Right hindlimb (tissue), 1 donor: ENCODE measurements at places on chromosomes 3 and 15.

DNA sequence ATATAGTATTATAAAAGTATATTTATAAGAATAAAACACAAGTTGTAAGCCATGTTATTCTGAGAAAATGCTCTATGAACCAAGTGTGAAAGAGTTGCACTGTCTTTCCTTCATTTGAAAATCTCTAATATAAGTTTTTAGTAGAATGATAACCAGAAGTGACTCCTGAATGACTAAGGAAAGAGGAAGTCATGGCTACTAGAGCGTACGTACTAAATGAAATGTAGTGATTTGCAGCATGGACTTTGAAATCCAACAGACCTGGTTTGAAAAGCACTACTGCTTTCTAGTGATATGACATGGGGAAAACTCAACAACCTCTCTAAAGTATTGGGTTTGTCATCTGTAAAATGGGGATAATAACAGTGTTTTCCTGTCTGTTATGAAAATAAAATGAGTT, 10.3 kb upstream of the DNAJC13 start:
- no peak for DNase-seq

- DNase-seq, result peak; percentile 20
Observed at GRCh38 chr15:96358001-96358801, 27.7 kb downstream of the NR2F2 start.

DNA sequence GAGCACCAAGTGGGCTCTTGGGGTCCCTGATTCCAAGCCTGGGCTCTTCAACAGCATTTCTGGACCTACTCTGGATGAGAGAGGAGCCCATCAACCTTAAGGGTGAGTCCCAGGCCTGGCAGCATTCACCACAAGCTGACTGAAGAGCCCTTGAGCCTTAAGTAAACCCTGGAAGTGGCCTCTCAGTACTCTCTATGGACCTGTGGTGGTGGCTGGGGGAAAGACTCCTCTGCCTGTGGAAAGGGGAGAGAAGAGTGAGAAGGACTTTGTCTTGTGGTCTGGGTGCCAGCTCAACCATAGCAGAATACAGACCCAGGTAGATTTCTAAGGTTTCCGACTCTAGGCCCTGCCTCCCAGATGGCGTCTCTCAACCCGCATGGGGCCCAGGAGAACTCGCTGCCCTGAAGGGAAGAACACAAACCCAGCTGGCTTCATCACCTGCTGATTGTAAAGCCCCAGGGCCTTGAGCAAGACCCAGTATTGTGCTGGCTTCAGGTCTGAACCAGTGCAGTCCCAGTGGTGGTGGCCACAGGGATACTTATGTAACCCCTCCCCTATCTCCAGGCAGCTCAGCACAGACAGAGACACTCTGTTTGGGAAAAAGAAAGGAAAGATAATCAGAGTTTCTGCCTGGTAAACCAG, 71.4 kb downstream of the TFDP2 start:
- DNase-seq, result no peak

DNA sequence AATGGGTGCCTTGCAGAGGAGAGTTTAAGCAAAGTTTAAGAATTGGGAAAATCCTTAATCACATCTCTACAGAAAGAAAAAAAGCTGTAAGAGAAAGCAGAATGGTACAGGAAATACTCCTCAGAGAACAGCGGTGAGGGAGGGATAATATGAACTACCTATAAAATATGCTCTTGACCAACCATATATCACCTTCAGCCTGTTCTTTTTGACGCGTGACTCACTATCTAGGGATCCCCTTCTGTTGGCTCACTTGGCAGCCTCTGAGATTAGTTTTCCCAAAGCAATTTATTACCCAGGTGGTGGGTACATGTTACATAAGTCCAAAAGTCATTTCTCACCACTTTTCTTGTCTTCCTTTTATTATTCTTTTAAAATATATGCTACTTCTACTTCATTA, 97.7 kb downstream of the CNTN6 start:
- DNase-seq, result no peak

DNA sequence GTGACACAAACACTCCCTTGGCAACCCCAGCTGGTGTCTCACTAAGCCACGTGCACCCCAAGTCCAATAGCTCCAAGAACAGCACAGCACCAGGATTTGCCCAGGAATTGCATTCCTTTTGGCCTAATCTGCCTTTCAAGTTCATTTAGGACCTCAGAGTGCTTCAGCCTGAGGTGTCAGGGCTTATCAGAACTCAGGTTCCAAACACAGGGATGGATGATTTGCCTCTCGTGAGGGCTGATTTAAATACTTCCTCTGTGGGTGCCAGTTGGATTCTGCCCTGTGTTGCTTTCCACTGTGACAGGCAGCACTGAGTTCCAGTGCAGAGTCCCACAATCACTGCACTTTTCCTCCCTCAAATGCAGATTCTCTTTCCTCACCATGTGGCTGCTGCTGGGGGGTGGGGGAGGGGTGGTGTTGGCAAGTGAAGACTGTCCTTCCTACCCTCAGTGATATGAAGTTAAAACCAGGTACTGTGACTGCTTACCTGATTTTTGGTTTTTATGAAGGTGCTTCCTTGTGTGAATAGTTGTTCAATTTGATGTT, 204.3 kb upstream of the STAC start:
- no peak for DNase-seq

DNA sequence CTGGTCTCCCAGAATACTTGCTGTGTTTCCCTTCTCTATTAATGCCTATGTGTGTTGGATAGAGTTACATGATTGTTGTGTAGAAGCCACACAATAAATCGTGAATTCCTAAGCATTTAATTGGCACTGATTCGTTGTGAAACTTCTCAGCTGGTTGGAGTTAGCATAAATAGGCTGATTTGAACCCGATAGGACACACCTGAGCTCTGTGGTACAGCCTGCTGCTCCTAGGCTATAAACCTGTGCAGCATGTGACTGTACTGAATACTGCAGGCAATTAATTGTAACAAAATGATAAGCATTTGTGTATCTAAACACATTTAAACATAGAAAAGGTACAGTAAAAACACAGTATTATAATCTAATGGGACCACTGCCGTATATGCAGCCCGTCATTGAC, 4.9 kb downstream of the ACAD11 start:
- DNase-seq, result no peak

GRCh38 chr15:70669006-70669602, 94.3 kb downstream of the UACA start:
- DNase-seq, result no peak

DNA sequence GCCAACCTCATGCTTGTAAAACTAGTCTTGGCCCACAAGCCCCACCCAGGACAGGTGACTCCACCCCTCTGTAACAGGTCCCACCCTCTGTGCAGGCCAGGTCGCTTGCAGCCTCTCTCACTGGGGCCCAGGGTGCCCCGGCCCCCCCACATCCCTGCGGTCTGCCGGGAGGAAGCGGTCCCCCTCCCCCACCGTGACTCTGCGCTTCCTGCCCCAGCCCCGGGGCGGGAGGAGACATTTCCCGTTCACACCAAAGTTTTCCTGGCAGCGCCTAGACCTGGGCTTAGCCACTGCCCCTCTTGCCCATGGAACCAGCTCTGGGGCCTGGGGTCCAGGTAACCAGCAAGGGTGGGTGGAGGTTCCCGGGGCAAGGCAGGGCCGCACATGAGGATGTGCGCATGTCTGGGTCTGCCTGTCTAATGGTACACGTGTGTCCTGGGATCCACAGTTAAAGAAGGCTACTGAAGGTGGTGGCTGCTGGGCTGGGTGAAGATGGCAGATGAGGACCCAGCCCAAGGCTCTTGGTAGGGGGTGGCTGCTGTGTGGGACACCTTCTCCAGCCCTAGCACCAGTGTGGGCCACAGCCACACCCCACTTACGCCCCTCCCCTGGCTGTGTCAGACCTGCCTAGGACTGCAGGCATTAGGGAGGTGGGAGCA, 8.4 kb downstream of the NBEAL2 start:
- DNase-seq, result no peak

DNA sequence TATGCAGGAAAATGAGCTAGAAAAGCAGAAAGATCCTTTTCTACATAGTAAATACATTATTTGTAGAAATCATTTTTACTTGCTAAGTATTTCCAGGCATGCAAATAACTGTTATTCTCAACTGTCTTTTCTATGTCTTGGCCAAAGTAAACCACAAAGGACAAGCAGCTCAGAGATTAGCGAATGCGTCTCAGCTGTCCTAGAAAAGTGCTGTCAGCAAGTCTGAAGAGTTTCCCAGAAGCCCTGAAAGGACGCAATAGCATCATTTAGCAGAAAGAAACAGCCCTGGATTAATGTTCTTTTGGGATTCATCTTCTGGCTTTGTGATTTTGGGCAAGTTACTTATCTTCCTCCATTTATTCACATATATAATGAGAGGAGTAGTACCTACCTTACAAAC, 100.3 kb downstream of the ZIC1 start:
- peak; percentile 21 for DNase-seq

DNA sequence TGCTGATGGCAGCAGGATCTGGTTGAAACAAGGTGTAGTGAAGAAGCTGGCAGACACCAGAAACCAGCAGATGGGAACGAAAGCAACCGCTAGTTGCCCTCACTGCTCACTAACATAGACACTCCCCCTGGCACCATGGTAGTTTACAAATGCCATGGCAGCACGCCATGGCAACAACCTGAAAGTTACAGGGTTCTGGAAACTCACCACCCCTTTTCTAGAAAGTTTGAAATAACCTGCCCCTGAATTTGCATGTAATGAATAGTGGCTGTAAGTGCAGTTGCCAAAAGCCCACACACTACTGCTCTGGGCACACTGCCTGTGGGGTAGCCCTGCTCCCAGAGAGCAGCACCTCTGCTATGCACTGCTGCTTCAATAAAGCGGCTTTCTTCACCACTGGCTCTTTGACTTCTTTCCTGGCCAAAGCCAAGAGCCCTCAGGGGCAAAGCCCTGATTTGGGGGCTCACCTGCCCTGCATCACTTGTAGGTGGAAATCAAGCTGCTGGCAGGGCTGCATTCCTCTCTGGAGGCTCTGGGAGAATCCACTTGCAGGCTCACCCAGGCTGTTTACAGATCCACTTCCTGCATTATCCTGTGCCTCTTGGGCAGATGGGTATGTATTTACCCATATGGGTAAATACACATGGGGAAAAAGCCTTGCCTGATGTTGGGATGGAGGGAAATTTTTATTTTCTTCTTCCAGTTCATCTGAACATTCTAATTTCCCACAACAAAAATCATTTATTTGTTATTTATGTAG, 2.0 kb upstream of the GP9 start:
- peak; percentile 47 for DNase-seq

DNA sequence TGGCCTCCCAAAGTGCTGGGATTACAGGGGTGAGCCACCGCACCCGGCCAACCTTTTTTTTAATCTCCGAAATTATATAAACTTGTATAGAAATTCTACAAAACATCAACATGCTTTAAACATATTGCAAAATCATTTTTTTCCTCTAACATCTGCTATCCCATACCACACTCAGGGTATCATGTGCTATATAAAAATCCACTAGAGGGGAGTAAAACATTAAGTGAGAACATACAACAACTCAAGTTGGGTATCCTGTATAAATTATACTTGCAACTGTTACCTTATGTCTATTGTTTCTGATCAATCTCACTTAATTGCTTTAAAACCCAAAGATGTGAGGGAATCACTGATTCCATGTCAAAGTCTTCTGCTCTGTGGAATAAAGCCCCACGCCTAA, 71.9 kb upstream of the FBN1 start:
- DNase-seq, result no peak

DNA sequence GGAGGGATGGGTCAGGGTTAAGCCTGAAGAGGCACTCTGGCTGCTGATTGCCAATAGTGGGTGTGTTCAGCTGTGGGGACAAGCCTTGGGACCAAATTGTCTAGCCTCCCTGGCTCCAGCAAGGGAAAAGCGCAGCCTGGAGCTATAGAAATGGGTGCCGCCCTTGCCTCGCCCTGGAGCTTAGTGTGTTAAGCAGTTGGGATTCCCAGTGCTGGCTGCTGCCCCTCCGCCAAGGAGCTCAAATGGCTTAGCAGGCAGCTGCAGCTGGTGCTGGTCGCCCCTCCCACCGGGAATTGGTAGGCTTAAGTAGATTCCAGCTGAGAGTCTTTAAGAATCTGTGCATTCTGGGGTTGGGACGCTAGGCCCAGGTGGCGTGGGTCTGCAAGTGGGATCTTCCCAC, 662.9 kb upstream of the TBL1XR1 start:
- DNase-seq, result no peak

GRCh38 chr15:74383695-74384565, 16.5 kb upstream of the CYP11A1 start:
- DNase-seq, result no peak

GRCh38 chr3:72872183-72872582, 15.7 kb upstream of the GXYLT2 start:
- no peak for DNase-seq

DNA sequence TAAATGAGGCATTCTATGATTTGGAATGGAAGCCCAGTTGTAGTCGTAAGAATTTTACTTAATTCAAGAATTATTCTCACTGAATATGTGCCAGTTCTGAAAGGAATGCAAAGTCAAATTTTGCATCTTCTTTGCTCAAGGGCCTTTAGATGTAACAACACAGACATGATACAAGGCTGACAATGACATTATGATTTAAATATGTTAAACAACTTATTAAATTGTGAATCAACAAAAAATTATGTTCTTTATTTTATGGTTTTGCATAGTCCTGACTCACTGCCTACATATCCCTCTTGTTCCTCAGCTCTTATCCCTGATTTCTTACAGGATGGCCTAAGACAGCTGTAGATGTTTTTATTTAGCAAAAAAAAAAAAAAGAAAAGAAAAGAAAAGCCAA, 170.9 kb upstream of the NR2E3 start:
- no peak for DNase-seq

DNA sequence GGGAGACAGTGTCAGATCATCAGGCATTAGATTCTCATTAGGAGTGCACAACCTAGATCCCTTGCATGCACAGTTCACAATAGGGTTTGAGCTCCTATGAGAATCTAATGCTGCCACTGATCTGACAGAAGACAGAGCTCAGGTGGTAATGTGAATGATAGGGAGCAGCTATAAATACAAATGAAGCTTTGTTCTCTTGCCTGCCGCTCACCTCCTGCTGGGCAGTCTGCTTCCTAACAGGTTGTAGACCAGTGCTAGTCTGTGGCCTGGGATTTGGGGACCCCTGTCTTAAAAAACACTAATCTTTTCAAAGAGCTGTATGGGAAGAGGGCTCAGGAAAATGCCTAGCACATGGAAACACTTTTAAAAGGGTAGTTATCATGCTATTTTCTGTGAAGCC, 50.9 kb upstream of the PARP14 start:
- DNase-seq, result no peak

DNA sequence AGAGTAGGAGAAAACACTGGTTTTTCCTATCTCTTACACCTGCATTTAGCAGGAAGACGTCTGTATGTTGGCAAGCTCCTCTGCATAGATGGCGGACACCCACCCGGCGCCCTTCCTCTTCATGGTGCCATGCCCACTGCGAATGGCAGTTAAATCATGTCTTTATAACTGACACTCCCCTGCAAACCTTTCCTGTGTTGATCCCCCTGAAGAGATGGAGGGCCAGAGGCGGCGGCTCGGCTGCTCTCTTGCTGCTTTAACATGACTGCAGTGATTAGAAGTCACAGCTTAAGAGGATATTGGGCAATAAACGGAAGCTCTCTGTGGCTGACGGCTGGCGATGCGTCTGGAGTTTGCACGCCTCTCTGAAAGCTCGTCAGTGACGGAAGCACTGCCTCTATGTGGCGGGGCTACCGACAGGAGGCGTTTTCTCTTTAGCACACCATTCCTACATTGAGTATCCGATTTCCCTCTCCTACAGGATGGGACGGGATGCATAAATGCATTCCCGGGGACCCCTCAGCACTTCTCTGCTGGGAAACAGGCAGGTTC, 25.5 kb upstream of the SNRPA1 start:
- DNase-seq, result no peak
